ENCODE measurements at places on chromosomes 1 and 21. TPM values are rescaled to one million over a fixed set of nuclear protein-coding genes. Genes with fewer than 3 reads are reported as not detected.

- no peak overlapping the region for H3K27ac ChIP-seq
- no peak overlapping the region for H3K4me3 ChIP-seq
- DNase-seq, result no peak
- H3K4me1 ChIP-seq, result no peaks in the 10 kb centered on the region
Measured at GRCh38 chr1:5680600-5680999, 311.6 kb downstream of the NPHP4 start.

DNA sequence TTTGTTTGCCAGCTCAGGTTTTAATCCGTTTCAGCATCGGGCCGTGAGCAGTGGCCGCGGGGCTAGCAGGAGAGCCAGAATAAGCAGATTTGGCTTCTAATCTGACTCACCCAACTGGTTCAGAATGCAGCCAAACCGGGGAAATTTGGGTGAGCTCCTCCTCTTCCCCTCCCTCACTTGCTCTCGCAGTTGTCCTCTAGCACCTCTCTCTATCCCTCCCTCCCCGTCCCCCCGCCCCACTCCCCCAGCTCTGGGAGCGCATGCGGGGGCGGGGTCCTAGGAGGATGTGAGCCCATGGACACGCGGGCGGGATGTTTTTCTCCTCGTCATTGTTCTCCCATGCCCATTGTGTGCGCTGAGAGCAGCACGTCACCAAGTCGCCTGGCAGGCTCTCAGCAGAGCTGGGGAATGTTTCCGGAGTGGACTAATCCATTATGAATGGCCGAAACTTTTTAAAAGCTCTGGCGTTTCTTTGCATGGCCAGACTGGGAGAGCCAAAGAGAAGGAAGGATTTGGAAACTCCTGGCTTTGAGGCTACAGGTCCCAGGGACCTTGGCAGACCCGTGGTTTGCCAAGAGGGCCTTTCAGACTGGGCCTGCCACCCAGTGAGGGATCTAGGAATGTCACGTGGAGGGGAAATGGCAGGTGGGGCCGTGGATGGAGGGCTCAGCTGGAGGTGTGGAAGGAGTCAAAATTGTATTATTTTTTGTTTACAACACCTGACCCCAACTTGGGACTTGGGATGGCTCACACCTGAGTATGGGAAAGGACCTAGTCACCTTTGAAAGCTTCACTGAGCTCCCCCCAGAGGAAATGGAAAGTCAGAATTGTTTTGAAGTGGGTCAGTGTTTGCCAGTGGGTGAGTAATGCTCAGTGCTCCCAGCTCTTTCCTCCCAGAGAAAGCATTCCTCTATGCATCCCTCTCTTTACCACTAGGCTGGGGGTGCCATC, 39.2 kb downstream of the CDK18 start:
- peaks cover 12% of the 10 kb centered on the region for H3K4me1 ChIP-seq
- DNase-seq, result peak; percentile 84
- H3K27me3 ChIP-seq, result peaks cover 23% of the 10 kb centered on the region
- no peaks in the 10 kb centered on the region for H3K36me3 ChIP-seq
- peak overlapping the region; percentile 21 for H3K4me3 ChIP-seq

- no peaks in the 10 kb centered on the region for H3K27me3 ChIP-seq
- H3K36me3 ChIP-seq, result peaks cover 39% of the 10 kb centered on the region
- H3K4me1 ChIP-seq, result peaks cover 32% of the 10 kb centered on the region
- peak; percentile 9 for DNase-seq
Measured at GRCh38 chr1:93588206-93588605, 93.4 kb downstream of the BCAR3 start.

DNA sequence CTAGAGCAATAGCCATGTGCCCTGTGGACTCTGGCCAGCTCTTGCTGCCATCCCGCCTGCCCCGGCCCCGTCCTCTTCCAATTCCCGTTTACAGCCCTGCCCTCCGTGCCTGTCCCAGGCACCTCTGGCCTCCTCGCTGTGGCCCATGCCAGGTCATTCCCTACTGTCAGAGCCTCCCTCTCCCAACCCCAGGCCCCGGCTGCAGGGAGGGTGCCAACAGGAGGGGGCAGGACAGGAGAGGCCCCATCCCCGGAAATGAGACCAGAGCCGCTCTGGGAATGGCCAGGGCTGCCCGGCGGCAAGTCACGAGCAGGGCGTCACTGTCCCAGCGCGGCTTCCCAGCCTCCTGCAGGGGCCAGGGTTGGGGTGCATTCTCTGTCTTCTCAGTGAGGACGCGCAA, 23.5 kb upstream of the TSPEAR start:
- H3K36me3 ChIP-seq, result no peaks in the 10 kb centered on the region
- no peaks in the 10 kb centered on the region for H3K4me1 ChIP-seq
- no peak overlapping the region for H3K4me3 ChIP-seq
- no peak overlapping the region for H3K27ac ChIP-seq
- no peak for DNase-seq

DNA sequence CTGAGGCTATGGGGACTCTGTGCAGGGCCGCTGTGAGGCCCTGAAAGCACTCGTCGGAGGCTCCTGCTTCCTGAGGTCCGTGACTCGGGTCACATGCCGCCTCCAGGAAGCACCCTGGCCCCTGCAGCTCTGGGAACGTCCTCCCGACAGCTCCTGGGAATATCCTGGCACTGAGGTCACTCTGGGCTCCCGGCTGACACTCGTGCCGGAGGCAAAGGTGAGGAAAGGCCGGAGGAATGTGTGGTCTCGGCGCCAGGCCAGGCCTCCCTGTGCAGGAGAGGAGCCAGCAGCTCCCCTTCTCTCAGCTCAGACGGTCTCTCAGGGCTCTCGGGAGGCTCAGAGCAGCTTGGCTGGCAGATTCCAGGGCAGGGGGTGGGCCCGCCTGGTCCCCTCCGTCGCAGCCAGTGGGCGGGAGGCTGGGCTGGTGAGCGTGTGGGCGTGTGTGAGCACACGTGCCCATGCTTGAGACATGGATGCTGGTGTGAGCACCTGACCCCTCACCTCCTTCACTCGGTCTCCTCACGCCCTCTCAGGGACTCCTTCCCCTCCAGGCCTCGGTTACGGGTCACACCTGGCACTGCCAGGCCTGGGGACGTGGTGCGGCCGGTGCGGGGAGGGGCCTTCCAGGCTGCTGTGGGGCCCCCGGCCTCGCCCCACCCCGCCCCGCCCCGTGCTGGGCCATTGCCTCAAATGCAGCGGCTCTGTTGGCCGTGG, 5.5 kb upstream of the RNF223 start:
- peak overlapping the region; percentile 39 for H3K4me3 ChIP-seq
- H3K4me1 ChIP-seq, result peaks cover 14% of the 10 kb centered on the region
- H3K36me3 ChIP-seq, result no peaks in the 10 kb centered on the region
- no peak overlapping the region for H3K27ac ChIP-seq

GRCh38 chr1:182301467-182302198, 90.0 kb downstream of the GLUL start:
- H3K4me1 ChIP-seq, result peaks cover 5% of the 10 kb centered on the region
- peak overlapping the region; percentile 10 for H3K27ac ChIP-seq
- H3K36me3 ChIP-seq, result no peaks in the 10 kb centered on the region
- H3K27me3 ChIP-seq, result no peaks in the 10 kb centered on the region
- peak; percentile 71 for DNase-seq

DNA sequence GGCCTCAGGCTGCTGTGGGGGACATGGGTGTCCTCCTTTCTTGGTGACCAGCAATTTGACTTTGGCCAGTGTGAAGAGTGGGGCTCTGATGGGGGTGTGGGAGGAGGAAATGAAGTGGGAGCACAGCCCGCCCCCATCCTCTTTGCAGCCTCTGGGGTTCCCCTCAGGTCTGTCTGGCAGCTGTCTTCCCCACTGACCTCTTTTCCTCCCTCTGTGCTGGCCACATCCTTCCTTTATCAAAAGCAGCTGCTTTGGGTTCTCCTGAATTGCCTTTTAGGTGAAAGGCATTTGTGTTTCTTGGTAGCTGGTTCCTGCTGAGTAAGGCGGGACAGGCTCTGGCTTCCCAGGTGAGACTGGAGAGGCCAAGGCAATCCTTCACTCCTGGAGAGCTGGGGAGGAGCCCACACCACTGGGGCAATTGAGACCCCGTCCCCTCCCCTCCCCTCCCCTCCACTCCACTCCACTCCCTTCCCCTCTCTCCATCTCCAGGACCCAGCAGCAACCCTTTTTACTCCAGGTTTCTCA, 24.9 kb downstream of the PCAT6 start:
- H3K36me3 ChIP-seq, result no peaks in the 10 kb centered on the region
- no peak overlapping the region for H3K4me3 ChIP-seq
- DNase-seq, result no peak
- H3K4me1 ChIP-seq, result no peaks in the 10 kb centered on the region
- H3K27me3 ChIP-seq, result no peaks in the 10 kb centered on the region
- H3K27ac ChIP-seq, result no peak overlapping the region

GRCh38 chr21:42012344-42012743, 2.2 kb upstream of the ZBTB21 start:
- H3K27me3 ChIP-seq, result no peaks in the 10 kb centered on the region
- no peak overlapping the region for H3K27ac ChIP-seq
- DNase-seq, result no peak
- H3K4me3 ChIP-seq, result no peak overlapping the region
- no peaks in the 10 kb centered on the region for H3K36me3 ChIP-seq

DNA sequence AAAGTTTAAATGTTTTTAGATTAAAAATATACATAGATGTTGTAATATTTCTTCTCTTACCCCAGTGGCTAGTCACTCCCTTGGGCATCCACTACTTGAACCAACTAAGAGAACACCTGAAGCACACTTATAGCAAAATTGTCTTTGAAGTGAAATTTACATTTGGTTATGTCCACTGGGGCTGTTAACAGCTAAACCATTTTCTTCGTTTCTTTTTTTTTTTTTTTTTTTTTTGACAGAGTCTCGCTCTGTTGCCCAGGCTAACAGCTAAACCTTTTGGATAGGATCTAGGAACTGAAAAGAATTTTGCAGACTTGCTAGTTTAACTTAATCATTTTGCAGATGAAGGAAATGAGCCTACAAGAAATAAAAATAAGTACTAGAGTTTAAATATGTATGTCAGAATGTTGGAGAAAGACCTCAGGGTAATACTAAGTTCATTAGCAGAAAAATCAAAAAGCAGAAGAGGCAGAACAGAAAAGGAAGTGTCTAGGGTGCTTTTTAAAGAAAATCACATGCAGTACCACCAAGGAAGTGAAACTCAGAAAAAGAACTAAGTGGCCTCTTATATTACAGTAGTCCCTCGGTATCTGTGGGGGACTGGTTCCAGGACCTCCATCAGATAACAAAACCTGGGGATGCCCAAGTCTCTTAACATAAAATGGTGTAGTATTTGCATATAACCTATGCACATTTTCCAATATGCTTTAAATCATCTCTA, 11.8 kb downstream of the DRAM2 start:
- peaks cover 5% of the 10 kb centered on the region for H3K36me3 ChIP-seq
- no peak overlapping the region for H3K4me3 ChIP-seq
- H3K4me1 ChIP-seq, result no peaks in the 10 kb centered on the region
- H3K27ac ChIP-seq, result no peak overlapping the region
- no peaks in the 10 kb centered on the region for H3K27me3 ChIP-seq

Gene APCS
- not detected for polyA plus RNA-seq

Gene OR2T27
- polyA plus RNA-seq, result not detected

Gene VAV3
- 59.5 TPM for polyA plus RNA-seq

- H3K4me1 ChIP-seq, result peaks cover 16% of the 10 kb centered on the region
- H3K4me3 ChIP-seq, result no peak overlapping the region
- DNase-seq, result no peak
- no peaks in the 10 kb centered on the region for H3K36me3 ChIP-seq
Measured at GRCh38 chr1:175204330-175204729, 11.8 kb upstream of the KIAA0040 start.

DNA sequence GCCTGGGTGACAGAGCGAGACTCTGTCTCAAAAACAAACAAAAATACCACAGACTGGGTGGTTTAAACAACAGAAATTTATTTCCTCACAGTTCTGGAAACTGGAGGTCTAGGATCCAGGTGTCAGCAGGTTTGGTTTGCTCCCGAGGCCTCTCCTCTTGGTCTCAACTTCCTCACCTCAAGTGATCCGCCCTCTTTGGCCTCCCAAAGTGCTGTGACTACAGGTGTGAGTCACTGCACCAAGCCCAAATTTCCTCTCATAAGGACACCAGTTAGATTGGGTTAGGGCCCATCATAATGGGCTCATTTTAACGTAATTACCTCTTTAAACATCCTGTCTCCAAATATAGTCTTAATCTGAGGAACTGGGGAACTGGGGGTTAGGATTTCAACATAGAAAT, 35.5 kb downstream of the MFSD2A start:
- H3K4me3 ChIP-seq, result no peak overlapping the region
- no peak for DNase-seq
- no peaks in the 10 kb centered on the region for H3K27me3 ChIP-seq
- no peaks in the 10 kb centered on the region for H3K36me3 ChIP-seq
- no peaks in the 10 kb centered on the region for H3K4me1 ChIP-seq
- no peak overlapping the region for H3K27ac ChIP-seq

Gene TCHHL1
- not detected for polyA plus RNA-seq

Gene CD5L
- not detected for polyA plus RNA-seq

GRCh38 chr1:212125654-212126053, 90.1 kb downstream of the DTL start:
- H3K27me3 ChIP-seq, result no peaks in the 10 kb centered on the region
- no peak overlapping the region for H3K4me3 ChIP-seq
- no peaks in the 10 kb centered on the region for H3K36me3 ChIP-seq
- DNase-seq, result no peak

DNA sequence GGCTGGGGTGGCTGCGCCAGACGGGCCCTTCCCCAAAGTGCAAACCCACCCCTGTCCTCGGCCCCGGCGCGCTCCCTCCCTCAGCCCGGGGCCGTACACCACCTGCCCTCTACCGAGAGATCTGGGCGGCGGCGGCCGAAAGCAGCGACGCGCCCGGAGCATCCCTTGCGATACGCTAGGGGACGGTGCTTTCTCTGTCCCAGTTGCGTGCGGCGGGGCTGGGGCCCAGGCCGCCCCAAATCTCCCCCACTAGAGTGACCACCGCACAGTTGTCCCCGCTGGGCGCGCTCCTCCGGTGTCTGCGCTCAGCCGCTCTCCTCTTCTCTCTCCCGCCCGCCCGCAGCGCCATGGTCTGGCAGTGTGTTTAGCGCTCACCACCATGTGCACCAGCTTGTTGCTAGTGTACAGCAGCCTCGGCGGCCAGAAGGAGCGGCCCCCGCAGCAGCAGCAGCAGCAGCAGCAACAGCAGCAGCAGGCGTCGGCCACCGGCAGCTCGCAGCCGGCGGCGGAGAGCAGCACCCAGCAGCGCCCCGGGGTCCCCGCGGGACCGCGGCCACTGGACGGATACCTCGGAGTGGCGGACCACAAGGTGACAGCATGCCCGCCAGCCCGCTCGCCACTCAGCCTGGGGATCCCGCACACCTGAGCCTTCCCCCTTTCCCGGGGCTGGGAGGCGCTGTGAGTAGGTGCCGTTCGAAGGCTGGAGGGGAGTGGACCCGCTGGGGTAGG, 1.0 kb downstream of the ST6GALNAC5 start:
- H3K27me3 ChIP-seq, result peaks cover 32% of the 10 kb centered on the region
- DNase-seq, result no peak
- peak overlapping the region; percentile 36 for H3K27ac ChIP-seq
- H3K4me3 ChIP-seq, result peak overlapping the region; percentile 63

DNA sequence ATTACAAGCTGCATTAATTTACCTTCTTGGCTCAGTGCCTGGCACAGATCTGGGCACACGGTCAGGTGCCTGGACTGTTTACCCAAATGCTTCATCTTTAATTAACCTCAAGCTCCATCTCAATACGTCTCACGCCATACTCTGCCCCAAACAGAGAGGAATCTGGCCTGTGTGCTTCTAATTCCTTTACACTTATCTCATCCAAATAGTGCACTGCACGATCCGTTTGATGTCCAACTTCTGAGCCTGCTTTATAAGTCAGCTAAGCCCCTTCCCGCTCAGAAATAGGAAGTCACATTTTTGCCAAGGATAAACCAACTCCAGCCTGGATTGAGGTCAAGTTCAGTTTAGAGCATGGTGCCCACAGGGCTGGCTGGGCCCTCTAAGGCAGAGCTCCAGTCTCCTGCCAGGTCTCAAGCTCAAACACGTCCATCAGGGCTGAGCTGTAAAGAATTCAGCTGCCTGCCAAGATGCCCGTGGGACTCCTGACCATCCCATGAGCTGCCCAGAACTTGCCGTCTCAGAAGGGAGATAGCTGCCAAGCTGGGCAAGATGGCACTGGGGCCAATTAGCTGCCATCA, 233.5 kb downstream of the TRABD2B start:
- peaks cover 15% of the 10 kb centered on the region for H3K4me1 ChIP-seq
- H3K27ac ChIP-seq, result no peak overlapping the region
- peak; percentile 58 for DNase-seq
- H3K36me3 ChIP-seq, result no peaks in the 10 kb centered on the region
- no peaks in the 10 kb centered on the region for H3K27me3 ChIP-seq

Data from sigmoid colon (tissue), 7 donors.